ENCODE measurements at places on chromosomes 4 and X.

DNA sequence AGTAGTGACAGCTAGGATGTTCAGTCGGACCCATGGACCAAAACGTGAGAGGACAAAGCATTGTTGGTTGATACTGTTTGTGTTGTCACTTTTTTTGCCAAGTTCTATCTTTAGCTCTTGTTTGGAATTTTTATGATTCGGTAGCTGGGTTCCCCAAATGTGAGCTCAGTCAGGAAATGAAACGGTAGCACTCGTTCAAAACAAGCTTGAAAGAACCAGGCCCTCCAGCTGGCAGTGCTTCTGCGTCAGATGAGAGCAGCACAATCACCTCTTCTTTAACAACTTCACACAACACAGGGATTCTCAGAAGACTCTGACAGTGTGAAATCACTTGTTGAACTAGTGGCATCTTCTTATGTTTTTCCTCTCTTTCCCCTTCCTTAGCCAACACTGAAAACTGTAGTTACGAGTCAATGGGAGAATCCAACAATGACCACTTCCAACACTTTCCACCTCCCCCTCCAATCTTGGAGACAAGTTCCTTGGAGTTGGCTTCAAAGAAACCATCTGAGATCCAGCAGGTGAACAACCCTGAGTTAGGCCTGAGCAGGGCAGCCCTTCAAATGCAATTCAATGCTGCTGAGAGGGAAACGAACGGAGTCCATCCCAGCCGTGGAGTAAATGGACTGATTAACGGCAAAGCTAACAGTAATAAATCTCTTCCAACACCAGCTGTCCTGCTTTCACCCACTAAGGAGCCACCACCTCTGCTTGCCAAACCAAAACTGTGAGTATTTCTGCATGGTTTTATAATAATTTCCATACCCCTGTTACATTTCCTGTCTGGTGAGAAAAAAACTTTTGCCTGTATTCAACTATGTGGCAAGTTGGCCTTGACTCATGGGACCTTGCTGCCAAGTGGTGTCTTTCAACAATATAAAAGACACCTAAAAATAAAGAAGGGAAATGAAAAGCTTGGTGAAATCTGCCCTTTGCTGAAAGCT is 214.6 kb downstream of the PALLD start:
- peak; percentile 79 for DNase-seq

DNA sequence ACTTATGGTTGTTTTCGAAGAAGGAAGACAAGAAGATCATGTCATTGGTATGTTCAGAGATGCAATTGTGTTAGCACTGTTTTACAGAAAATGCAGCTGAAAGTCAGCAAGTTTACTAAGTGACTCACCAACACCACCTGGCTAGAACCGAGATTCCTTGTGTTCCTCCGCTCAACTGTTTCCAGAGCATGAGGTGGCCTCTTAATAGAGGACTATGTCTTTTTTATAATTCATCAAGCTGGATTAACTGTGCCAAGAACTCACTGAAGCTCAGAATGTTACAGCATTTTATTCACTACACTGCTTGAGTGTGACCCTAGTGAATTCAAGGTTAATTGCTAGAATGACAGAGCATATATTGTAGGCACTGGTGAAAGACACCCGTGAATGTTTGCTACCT is 1573.5 kb upstream of the TENM3 start:
- no peak for DNase-seq

- no peak for DNase-seq
Observed at GRCh38 chr4:101886826-101887225, 96.3 kb downstream of the BANK1 start.

- no peak for DNase-seq
Observed at GRCh38 chr4:60729194-60729593, 470.9 kb upstream of the ADGRL3 start.

GRCh38 chr4:180528003-180528402 is 1715.2 kb upstream of the TENM3 start:
- no peak for DNase-seq

DNA sequence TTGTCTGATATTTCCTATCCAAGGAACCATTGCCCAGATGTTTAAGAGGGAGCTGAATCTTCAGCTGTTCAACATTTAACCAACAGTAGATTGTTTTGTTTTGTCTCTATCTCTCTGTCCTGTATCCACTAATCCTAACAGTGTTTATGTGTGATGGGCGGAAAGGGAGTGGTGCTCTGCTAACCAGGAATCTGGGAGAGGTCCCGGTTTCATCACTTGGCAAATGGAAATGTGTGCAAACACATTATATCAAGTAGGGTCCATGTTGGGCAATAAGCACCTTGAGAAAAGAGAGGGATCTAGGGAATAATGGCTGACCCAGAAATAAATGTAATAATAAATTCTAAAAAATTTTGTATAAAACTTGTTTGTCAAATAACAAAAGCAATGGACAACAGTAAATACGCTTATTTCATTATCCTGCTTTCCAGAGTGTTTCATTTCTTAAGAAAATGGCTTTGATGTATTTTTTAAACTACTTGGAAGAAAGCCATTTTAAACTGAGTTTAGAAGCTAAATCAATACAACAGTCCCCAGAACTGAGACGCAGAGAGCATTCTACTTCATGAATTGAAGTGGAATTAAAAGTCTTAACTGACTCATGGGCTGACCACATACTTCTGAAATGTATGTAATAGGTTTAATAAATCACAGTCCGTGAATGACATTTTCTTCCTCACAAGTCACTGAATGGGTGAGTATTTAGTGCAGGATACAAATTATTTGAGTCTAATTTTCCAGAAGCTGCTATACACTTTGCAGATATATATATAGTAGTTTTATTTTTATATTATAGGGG is 55.8 kb downstream of the EMCN start:
- DNase-seq, result no peak

DNA sequence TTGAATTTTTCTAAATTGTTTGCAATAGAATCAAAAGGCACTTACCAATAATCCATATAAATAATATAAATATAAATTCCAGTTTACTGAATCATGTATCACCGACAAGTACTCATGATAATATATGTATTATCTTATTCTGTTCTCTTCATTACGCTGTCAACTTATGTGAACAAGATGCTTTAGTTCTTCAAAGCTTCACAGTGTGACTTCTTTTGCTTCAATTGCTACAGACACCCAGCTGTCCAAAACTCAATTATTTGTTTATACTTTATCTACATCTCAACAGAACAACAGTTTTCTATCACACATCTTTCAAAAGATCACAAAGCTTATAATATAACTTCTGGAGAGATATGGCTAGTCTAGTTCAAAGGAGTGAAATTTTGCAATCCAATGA is 1499.9 kb upstream of the PCDH10 start:
- no peak for DNase-seq

Measured in AG20443 (cell line).